ENCODE measurements at places on chromosomes 1 and 21.

- DNase-seq: no peak
Measured at GRCh38 chr1:230068621-230068873, 1.5 kb downstream of the GALNT2 start.

DNA sequence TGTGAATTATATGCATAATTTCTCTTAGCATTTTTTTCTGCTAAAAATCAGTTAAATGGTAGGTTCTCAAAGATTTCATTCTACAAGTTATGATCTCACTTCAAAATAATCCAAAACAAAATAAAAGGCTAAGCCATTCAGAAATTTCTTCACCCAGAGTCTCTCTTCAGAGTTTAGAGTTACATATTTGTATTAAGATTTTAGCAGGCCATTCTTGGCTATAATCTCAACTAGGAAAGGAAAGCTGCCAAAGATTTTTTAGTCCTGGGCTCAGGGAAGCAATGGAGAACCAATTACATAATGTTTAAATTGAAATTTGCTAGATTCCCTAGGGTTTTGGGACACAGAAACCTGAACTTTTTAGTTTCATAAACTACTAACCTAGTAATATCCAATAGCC, 245.0 kb downstream of the USH2A start:
- DNase-seq: no peak

DNA sequence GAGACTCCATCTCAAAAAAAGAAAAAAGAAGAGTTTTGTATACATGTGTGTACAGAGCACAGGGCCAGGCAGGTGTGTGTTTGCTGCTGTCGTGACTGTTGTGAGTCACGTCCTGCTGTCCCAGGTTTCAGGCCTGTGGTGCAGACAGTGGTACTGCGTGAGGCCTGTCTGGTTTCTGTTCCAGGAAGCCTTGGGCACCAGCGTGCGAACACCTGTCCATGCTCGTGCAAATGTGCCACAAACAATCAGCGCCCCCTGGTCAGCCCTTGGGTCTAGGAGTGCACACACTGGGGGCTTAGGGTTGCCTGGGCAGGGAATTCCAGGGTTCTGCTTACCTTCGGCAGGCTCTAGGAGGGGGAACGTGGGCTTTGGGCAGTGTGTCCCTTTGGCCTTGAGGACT, 16.9 kb downstream of the GPR157 start:
- DNase-seq: no peak

GRCh38 chr1:33428661-33429060, 2.2 kb downstream of the PHC2 start:
- no peak for DNase-seq

DNA sequence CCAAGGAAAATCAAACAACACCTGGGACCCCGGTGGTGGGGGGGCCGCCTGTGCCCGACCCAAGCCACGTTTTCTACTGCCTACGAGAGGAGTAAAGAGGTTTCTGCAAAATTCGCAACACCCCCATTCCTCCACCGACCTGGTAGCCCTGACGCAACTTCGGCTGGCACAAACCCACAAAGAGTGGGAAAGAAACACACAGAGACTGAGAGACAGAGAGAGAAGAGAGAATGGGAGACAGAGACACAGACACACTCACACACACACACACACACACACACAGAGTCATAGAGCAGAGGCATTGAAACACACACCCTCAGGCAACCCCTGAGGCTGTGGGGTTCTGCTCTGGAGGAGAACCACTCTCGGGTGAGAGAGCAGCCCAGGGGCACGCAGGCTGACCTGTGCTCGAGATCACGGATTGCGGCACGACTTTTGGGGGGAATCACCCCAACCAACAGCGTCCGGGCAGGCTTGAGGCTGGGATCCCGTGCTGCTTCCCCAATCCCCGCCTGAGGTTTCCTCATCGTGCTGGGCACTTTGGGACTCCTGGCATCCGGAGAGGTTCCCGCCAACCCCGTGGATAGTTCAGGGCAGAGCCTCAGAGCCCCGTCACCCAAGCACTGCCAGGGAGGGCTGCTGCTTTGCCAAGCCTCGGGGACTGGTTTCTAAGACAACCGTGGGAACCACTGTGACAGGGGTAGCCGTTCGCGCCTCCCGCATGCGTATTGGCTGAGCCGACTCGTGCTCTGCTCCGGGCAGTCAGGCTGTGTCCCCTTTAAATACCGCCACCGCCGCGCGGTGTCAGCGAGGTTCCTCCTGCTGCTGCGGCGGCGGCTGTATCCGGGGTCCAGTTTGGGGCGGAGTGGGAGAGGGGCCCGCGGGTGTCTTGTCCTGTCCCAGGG, 682.4 kb upstream of the TPTE start:
- no peak for DNase-seq

DNA sequence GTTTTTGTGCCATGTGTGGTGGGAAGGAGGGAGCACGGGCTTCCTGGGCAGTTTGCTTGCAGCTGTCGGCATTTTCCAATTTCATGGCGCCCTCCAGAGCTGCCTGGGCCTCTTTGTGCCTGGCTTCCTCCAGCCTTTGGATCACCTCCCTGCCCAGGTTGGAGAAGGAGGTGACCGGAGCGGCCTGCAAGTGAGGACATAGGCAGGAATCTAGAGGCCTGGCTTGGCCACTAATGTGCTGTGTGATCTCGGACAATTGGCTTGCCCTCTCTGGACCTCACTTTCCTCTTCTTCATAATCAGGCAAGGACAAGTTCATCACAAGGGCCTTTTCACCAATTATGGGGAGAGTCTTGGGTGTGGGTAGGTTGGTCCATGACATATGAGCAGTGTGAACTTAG, 245.1 kb downstream of the MATN1 start:
- no peak for DNase-seq

DNA sequence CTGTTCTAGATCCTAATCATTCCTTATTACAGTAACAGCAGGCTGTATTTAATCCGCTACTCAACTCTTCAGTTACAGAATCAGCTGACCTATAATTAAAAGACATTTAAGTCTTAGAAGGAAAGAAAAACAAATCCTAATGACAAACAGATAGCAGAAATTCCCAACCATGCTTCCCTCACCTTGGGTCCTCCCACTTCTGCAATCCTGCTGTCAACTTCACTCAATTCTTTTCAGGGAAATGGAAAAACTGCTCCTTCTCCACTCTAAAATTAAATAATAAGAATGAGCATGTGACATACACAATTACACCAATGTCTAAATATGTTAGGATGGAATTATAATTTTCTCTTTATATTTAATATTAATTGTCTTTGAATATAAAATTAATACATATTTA, 182.6 kb upstream of the LYPLAL1 start:
- no peak for DNase-seq
